ENCODE measurements at places on chromosomes 6 and 20.
A peak's percentile ranks its signal among the peaks of the same experiment; 100 is the strongest.

- DNase-seq = no peak
Measured at GRCh38 chr6:169825558-169826225, 74.3 kb downstream of the ERMARD start.

- DNase-seq = no peak
Measured at GRCh38 chr6:32191696-32192607, 491 bp downstream of the GPSM3 start.

- DNase-seq = no peak
Measured at GRCh38 chr20:33866398-33867100, 55.4 kb downstream of the CHMP4B start.

DNA sequence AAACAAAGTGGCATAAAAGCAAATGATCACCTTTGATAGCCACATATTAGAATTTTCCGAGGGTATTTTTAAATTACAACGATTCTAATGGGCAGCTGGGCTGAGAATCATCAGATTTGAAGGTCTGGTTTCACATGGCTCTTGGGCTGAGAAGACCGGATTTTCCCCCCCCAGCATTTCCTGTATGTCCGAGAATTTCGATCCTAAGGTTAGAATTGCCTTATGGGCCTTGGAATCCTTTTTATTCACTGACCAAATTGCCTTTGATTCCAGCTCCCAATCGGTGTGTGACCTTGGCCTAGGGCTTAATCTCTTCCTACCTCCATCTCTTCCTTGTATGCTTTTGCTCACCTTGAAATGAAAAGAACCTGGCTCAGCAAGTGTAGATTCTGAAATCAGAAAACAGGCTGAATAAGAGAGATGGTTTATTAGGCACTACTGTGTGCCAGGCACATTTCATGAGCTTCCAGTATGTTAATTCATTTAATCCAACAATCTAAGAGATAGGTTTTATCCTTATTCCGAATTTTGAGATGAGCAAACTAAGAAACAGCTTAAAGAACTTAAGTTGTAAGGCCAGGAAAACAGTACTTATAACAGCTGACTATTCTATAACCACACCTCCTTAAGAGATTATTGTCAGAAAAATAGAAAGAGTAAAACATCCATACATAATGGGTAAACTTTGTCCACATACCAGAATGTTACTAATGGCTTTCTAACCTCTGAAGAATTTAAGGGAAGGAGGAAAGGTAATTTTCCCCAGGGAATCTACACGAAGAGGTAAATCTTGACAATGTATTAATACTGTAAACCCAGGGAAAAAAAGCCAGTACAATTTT, 39.4 kb downstream of the HFE start:
- no peak for DNase-seq

DNA sequence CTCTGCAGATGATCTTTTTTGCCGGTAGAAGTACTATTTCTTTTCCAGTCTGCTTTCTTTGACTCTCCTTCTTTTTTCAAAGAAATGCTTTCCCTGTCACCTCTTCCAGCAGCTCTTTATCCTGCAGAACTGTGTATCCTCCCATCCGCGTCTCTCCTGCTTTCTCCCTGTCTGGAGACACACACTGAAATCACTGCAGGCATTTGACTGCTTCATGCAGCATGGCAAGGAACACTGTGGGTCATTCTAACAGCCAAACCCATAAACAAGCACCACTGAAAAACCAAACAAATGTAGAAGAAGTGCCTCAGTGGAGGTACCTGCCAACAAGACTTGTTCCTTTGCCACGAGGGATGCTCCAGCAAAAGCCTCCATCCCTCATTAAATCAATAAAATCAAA, 403.7 kb upstream of the CITED2 start:
- DNase-seq = no peak

GRCh38 chr6:34600101-34600500, 44.0 kb upstream of the SPDEF start:
- no peak for DNase-seq

DNA sequence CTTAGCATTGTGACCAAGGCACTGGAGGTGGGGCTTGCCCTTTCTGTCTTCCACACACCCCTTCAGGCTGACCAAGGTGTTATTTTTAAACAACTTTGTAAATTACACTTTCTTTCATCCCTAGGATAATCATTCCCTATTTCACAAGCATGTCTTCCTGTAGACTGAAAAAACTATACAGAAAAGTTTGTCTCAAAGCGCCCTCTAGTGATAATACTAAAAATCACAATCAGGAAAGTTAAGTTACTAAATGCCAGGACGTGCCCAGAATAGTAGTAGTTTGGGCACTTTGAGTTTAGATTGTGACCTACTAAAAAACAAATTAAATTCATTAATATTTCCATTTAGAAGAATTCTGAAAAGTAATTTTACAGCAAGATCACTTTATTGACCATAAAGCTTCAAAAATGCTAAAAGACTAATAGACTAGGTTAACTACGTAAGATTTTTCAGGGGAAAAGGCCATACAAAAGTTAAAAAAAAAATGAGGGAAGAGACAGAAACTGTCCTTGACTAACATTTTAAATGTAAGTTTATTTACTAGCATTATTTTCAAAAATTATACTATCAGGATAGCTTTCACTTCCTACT, 123.3 kb upstream of the DUSP22 start:
- peak; percentile 1 for DNase-seq

GRCh38 chr6:31397901-31398525, 5.4 kb upstream of the MICA start:
- no peak for DNase-seq

DNA sequence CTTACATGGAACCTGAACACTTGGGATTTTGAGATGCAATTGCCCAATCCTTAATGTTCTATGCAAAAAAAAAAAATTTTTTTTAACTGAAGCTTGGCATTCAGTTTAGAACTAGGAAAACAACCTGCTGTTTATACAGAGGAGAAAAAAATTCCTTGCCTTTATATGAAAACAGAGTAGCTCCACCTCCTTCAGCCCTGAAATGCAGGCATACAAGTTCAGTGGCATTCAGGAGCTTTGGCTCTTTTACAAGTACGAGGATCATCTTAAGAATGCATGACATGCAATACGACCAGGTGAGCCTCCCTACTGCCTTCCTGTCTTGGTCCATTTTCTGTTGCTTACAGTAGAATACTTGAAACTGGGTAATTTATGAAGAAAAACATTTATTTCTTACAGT, 20.4 kb downstream of the PAX1 start:
- DNase-seq = no peak

GRCh38 chr6:99739526-99739925, 132.9 kb downstream of the PRDM13 start:
- DNase-seq = peak; percentile 76

GRCh38 chr6:159595173-159595572, 97.9 kb downstream of the SOD2 start:
- no peak for DNase-seq

- DNase-seq = no peak
Measured at GRCh38 chr20:56200456-56200855, 48.1 kb upstream of the MC3R start.

GRCh38 chr20:64146936-64147477, 17.2 kb upstream of the MYT1 start:
- DNase-seq = no peak

- no peak for DNase-seq
Measured at GRCh38 chr6:21033084-21033483, 498.8 kb downstream of the CDKAL1 start.

GRCh38 chr6:19333936-19334335, 503.2 kb upstream of the ID4 start:
- DNase-seq = no peak

- no peak for DNase-seq
Measured at GRCh38 chr20:35238170-35238569, 11.7 kb downstream of the MMP24 start.

DNA sequence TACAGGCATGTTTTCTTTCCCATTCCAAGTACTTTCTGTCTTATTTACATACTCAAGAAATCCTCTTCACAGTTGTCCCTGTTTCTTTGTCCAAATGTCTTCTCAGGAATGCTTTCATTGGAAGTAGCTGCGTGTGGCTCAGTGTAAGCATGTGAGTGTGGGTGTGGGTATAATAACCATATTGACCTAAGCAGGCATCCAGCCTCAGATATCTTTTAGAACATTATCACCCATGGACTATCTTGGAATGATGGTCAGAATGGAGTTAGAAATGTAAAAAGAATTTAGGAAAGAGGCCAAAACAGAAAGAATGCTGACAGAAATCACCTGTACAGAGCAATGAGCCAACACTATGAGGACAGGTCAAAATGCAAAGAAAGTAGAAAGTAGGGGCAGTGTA, 16.4 kb downstream of the VNN2 start:
- DNase-seq = no peak

DNA sequence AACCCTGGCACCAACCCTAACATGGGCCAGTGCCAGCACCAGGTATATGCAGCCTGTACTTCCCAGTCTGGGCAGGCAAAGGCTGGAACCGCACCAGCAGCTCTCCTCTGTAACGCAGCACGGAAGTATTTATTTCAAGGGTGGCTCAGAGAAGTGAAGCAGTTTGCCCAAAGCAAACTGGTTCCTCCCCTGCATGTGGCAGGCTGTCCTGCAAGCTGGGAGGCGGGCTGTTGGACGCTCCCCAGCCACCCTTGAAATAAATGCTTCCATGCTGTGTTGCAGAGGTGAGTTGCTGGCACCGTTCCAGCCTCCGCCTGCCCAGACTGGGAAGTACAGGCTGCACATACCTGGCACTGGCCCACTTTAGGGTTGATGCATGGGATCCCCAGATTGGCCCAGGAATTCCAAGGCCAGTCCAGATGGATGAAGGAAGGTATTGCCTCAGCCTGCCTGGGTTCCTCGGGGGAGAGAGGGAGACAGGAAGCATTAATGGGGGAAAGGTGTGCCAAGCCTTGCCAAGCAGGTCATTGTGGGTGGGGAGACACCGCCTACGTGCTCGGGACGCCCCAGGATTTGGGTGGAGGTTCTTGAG, 49.8 kb downstream of the PPARD start:
- DNase-seq = no peak

GRCh38 chr20:2093159-2093781, 8.4 kb upstream of the STK35 start:
- DNase-seq = no peak

DNA sequence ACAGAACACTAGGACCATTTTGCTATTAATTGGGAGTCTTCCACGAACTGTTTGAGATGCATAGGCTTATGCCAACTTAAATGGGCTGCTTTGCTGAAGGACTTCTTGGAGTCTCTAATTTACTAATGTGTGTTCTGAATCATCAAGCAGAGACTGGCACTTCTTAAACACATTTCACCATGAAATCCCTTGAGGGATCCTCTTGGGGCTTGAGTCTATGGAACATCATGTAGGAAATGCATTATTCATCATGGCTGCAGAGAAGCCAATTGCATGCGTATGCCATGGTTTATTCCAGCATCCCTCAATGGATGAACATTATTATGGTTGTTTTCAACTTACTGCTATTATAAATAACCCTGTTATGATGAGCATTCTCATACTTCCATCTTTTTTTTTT, 73.4 kb downstream of the FGD2 start:
- no peak for DNase-seq

DNA sequence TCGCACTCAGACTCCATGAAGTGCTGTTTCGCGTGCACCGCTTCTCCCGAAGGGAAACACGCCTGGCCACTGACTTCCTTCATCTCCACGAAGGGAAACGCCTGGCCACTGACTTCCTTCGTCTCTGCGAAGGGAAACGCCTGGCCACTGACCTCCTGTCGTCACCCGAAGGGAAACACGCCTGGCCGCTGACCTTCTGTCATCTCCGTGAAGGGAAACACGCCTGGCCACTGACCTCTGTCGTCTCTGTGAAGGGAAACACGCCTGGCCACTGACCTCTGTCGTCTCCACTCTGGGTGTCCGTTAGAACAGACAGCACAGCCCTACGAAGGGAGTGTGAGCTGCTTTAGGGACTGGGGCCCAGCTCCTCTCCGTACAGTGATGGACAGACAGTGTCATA, 17.1 kb upstream of the ADRM1 start:
- DNase-seq = no peak

- no peak for DNase-seq
Measured at GRCh38 chr6:149978610-149979009, 14.9 kb downstream of the ULBP1 start.

DNA sequence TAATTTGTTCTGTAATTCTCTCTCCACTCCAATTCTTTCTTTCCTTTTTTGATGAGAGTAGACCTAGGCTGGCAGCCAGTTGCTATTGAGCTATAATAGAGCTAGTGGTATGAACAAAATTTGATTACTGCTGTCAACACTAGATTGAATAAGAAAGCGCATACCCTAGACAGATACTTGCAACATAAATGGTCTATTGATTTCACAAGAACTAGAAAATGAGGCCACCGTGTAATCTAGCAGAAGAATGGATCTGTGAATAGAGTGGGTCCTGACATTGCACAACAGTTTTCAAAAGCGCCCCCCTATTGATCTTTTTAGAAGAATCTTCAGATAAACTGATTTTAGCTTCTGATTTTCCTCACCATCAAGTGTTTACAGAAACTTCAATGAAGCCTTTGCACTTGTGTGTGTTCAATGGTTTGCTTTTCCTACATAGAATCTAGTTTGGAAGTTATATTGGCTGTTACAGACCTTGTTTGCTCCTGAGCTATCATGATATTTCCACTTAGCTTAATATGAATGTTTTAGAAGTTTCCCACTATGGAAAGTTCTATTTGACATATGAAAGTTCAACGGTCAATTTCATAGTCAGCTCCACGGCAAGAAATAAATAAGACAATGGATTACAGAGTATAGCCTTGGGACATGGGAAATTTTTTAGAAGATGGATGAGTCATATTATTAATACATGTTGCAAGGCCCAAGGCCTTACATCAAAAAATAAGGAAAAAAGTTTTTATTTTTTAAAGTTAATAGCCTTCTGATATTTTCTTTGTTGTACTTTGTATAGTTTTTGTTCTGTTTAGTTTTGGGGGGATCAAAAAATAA, 55.6 kb downstream of the UTRN start:
- DNase-seq = no peak

DNA sequence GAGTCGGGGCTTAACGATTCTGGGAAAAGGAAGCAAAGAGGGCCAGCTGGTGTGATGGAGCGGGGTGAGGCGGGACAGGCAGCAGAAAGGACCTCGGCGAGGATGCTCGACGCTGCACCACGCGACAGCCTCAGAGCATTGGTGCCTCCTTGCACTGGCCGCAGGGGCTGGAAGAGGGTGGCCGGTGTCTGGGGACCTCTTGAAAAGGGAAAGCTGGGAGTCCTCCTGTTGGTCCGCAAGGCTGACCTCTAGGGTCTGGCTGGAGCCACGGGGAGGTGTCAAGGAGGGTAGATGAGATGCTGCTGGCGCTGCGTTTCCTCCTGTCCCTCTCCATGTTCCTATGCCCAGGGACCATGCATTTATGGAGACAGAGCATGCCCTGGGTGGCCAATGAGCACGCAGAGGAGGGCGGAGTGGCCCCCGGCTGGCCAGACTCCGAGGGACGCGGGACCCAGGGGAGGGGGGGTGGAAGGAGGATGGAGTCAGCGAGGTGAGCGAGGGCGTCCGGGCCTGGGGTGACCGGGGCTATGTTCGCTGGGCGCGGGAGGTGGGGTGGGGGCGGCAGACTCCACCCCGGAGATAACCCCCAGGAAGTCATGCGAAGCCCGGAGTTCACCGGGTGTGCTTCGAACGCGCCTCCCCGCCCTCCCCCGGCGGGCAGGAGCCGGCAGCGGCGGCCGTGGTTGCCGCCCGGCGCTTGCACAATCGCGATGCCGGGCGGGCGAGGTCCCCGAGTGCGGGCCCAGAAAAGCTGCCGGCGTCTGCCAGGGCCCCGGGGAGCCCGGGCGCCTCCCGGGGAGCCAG, at the start of gene CYP24A1:
Gene CYP24A1 (minus strand): TSS at position 334 of the 804 bp plus-strand sequence. CDS start 407 bp downstream, outside the sequence.
- no peak for DNase-seq
